ENCODE measurements at places on chromosomes 11 and 22.

DNA sequence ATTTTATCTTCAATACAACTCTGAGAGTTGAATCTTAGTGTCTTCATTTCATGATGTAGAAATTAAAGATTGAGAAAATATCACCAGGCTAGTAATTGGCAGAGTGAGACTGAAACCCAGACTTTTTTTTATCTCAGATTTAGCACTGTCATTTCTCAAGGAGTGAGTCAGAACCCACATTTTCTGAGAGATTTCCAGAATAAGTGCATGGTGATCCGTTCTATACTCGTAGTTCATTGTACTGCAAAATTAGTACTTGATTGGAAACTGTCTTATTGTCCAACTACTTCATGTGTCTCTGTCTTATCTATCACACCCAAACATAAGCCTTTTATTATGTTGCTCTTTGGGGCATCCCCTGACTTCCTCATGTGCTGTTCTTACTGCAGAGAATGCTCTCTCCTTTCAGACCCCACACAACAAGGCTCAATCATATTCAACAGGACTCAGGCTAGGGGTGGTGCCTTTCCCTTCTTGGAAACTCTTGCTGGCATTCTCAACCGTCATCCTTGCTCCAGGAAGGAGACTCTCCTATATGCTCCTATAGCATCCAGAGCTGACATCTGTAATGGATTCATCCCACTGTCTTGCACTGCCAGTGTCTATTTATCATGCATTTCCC, 76.7 kb upstream of the BLID start:
- no peak for DNase-seq

GRCh38 chr11:81899156-81899555, 834.5 kb downstream of the FAM181B start:
- no peak for DNase-seq

- no peak for DNase-seq
These were observed 225.3 kb downstream of the ADAMTS15 start for GRCh38 chr11:130673698-130674097.

DNA sequence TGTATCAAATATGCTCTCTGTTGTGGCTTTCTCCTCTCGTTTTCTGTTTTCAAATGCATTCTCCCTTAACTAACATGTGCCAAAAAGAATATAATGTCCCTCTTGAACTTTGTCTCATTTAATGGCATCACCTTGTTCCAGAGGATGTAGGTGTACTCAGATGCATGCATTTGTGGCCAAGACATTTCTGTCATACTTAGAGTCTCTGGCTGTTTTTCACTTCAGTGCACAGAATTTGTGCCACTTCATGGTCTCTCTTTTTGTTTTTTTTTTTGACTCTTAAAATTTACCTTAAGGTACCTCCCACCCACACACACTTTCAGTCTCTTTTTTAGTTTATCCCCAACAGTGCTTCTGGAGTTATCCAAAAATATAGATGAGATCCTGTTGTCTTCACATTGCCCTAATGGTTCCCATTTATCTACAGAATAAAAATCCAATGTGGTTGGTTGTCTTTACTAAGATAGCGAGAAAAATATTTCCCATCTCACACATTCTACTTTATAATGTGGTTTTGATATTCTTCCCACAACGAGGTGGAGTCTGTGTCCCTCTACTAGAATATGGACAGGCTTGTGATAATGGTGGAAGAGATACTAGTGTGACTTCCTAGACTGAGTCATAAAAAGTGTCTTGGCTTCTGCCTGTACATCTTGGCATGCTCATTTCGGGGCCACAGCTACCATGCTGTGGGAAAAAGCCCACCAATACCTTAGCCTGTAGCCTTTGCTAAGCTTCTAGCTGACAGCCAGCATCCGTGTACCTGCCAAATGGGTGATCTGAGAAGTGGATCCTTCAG, 125.8 kb downstream of the DDX10 start:
- no peak for DNase-seq

DNA sequence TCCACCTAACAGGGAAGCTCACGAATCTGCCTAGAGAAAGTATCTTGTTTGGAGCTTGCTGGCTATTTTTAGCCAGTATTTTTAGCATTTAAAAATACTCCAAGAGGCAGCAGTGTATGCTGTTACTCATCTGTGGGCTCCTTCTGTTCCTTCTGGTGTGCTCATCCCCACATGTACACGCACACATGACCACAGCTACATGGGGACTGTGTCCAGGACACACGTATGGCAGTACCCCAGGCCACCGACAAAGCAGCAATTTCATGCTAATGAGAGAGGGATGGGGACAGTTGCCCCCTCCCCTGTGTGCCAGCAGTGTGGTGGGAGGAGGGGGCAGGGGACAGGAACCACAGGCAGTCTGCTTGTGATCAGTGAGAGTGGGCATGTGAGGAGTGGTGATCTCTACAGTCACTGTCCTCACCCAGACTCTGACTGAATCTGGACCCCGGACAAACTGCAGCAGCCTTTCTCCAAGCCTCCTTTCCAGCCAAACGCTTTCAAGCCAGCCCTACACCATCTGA, 16.4 kb downstream of the USP2 start:
- no peak for DNase-seq

GRCh38 chr22:49979587-49980264, 19.2 kb downstream of the PIM3 start:
- no peak for DNase-seq

DNA sequence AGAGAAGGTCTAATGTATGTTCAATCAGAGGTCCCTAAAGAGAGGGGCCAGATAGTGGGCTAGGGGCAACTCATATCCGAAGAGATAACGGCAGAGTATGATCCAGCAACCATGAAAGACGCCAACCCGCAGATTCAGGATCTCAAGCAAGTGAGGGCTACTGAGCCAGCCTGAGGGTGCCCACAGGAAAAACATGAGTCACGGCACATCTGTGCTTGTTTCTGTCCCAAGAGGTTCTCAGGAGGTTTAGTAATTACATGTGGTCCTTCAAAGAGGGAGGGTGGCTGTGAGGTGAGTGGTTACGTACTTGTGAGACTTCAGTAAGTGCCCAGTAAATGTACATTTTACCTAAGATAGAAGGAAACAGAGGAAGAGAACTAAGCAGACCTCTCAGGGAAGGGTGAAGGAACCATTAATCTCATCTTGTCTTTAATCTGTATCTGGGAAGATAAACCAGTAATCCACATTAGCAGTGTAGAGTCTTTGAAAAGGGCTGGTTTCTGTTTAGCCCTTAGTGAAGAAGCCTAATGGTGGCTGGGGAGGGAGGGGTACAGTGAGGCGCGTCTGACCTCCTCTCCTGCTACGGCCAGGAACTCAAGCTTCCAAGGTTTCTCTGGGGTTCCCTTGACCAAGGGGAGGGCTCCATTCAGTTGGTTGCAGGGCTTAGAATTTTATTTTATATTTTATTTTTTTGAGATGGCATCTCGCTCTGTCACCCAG, 10.2 kb downstream of the SIRT3 start:
- no peak for DNase-seq

DNA sequence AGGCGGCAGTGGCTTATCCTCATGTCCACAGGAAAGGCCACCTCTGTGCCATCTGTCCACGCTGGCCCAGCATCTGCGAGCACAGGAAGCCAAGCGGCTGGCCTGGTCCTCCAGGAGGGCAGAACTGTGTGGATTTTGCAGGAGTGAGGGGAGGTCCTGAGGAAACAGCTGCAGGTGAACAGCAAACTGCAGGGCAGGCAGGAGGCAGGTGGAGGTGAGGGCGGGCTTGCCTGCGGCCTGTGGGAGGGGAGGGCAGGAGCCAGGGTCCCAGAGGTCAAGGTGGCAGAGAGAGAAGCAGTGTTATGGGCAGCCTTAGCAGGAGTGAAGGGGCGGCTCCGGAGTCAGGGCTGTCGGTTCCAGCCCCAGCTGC, 369.7 kb downstream of the SHANK2 start:
- DNase-seq: no peak

- DNase-seq: no peak
These were observed 49.9 kb downstream of the ALX4 start for GRCh38 chr11:44260081-44260480.

DNA sequence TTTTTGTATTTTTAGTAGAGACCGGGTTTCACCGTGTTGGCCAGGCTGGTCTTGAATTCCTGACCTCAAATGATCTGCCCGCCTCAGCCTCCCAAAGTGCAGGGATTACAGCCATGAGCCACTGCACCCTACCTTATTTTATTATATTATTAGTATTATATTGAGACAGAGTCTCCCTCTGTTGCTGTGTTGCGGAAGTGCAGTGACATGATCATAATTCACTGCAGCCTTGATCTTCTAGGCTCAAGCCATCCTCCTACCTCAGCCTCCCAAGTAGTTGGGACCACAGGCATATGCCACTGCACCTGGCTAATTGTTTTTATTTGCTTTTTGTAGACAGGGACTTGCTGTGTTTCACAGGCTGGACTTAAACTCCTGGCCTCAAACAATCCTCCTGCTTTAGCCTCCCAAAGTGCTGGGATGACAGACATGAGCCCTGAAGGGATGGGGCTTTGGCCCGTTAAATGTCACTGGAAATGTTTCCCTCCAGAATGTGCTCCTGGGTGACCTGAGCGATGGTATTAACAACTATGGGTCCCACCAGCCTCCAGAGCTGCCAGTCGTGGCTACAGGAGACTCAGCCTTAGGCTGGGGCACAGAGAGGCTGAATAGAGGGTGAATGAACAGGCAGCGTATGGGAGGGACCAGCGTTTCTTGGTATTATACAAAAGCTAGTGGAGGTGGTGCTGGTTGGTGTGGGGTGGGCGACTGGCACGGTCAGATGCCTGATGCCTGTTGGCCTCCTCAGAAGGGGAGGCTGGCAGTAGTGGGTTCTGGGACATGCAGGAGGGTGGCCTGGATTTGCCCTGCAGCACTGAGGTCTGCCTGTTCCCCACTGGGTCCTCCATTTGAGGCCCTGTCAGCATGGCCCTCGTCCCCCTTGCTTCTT, 7.3 kb downstream of the TANGO2 start:
- no peak for DNase-seq

GRCh38 chr22:39598017-39598965, 27.7 kb downstream of the CACNA1I start:
- no peak for DNase-seq

GRCh38 chr11:74388678-74389327, 9.4 kb downstream of the PGM2L1 start:
- DNase-seq: peak; percentile 22

DNA sequence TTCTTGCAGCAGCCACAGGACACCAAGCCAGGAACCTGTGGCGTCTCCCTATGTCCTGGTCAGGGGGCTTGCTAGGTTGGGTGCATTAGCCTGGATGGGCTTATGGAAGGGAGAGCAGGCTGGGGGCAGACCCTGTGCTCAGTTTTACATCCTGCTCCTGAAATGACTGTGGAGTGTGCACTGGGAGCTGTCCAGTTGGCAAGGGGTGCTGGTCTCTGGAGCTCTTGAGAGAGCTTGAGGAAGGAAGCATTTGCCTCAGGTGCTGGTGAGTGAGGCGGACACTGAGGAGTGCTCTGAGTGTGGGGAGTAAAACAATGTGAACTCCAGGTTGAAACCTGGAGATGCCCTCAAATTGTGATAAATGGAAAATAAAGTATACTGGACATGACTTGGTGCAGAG, 3.4 kb downstream of the SCGB1D4 start:
- no peak for DNase-seq

GRCh38 chr11:128515826-128516778, 71.3 kb downstream of the ETS1 start:
- DNase-seq: no peak

GRCh38 chr11:119410501-119410900, 12.5 kb downstream of the THY1 start:
- DNase-seq: no peak

DNA sequence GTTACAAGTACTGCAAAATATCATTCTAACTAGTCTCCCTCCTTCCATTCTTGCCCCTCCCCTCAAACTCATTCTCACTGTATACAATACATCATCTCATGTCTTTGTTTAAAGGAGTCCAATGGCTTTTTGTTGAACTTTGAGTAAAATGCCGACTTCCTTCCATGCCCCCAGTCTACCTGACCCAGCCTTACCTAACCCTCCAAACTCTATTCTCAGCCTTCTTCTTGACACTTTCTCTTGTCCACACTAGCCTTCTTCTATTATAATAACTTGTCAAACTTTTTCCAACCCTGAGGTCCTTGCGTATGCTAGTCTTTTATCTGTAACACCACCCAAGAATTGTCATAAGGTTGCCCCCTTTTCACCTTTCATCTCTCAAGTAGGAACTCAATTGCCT, 1011.4 kb upstream of the CCDC90B start:
- no peak for DNase-seq

GRCh38 chr11:79547256-79547655, 106.4 kb upstream of the TENM4 start:
- no peak for DNase-seq

DNA sequence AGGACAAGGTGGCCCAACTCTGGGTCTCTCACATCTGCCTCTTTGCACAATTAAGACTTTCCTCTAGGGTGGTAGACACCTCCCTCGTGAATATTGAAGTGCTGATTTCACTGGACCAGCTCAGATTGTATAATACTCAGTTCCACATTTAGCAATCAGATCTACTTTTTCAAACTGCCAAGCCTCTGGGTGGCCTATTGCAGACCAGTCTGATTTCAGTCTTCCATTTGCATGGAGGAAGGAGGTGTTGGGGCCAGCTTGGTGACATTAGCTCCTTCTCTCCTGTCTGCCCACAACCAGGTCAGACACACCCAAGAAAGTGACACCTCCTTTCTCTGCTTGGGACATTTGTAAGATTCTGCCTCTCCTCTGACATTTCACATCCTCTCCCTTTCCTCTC, 78.2 kb downstream of the PPFIBP2 start:
- DNase-seq: no peak

DNA sequence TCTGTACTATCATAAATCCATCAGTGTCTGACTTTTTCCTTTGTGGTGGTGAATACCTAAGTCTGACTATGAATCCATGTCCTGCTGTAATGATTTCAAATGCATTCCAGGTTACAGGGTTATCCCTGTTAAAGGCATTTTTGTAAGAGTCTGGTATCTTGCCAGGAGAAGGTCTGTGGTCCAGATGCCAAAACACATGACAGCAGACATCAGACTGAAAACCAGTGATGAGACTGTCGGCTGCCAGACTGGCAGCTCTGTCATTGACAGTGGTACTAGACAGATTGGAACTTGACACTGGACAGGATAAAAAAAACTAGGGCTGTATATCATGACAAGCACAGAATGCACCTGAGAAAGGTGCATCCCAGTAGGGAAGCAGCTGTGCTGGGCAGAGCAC, 301.8 kb upstream of the FAT3 start:
- DNase-seq: no peak

GRCh38 chr11:75896843-75897419, 81.9 kb downstream of the UVRAG start:
- peak; percentile 24 for DNase-seq

- DNase-seq: no peak
These were observed 36.2 kb upstream of the PRAME start for GRCh38 chr22:22595001-22595835.

GRCh38 chr11:61629082-61629833, 48.4 kb upstream of the SYT7 start:
- DNase-seq: no peak
